ENCODE measurements at places on chromosomes 16 and 17.

GRCh38 chr16:57016831-57017230 is 27.5 kb downstream of the NLRC5 start:
- DNase-seq, result no peak

- DNase-seq, result peak; percentile 41
Observed at GRCh38 chr17:56908001-56908542, 5.8 kb downstream of the TRIM25 start.

DNA sequence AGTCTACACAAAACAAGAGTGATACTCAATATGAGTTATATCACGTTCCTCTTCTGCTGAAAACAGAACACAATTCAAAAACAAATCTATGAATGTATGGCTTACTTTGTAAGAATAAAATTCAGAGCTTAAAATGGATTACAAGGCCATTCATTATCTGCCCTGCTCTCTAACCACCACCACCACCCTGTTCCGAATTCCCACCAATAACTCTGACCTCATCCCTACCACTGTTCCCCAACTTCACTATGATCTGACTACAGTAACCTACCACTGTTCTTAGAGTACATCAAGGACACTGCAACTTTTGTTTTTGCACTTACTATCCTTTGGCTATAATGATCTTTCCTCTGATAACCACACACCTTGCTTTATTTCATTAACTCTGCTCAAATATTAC is 21.3 kb downstream of the FBXL20 start:
- no peak for DNase-seq

GRCh38 chr17:77810536-77810935 is 148.0 kb upstream of the TNRC6C start:
- DNase-seq, result no peak

Measured in HL-60 (cell line).